ENCODE measurements at places on chromosomes 2 and 18.

DNA sequence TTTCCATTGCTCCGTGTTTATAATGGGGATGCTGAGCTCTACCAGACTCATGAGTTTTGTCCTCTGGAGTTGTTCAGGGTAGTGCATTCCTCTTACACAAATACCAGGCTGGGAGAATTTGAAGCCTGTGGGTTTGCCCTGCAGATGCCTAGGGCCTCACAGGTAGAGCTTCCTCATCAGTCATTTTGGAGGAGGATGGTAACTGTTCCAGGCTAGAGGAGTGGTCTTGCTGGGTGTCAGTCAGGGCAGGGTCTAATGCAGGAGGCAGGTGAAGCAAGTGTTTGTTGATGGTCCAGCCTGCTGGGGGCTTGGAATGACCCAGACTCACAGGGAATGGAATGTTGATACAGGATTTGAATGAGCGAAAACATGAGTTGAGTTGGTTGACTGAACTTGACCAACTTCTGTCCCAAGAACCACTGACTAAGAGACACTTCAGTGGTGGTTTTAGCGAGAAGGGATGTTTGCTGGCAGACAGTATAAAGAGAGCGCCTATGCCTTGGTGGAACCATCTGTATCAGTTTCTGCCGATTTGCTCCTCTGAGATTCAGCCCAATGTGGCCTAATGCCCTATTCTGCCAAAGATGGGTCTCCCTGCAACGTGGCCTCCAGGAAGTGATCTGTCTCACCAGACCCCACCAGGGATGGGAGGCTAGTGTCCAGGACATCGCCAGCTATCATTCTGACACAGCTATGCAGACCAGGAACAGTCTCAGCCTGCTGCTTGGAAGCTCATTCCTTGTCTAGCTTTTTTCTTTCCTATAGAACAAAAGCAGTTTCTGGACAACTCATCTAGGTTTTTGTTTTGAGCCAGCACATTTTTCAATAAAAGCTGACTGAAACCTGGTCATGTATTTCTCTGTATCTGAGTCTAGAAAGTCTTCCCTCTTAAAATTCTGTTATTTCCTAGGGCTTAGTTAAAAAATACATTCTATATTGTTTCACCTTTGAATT lies 9.3 kb downstream of the IL1R2 start:
- no peak for DNase-seq

DNA sequence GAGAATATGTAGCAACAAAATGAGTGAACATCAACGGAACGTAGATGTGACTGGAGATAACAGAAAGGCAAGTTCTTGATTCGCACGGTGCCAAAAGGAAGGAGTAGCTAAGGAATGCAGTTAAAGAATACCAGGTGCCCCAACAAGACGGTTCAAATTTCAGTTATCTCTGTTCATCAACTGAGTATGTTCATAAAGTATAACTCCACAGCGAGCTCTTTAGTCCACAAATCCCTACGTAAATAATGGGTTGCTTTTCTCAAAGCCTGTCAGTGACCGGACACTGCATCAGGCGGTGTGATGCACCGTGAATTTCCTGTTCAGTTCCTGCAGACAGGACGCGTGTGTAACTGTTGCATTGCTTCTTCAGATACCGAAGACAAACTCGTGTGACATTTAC lies 91.8 kb downstream of the NOL10 start:
- DNase-seq, result no peak

DNA sequence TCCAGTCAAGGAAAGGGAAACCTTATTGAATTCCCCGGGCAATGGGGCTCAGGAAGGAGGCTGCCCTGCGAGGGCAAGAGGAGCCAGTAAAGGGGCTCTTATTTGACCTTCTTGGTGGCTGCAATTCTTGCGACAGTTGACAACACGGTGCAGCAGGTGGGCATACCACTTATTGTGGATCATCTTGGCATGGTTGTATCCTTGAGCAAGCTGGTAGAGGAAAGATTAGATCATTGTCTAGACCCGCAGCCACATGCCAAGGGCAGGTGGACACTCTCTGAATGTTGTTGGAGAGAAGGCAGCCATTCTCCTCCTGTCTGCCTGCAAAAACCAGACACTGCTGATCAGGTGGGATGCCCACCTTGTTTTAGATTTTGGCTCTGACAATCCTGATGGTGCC lies 170.2 kb upstream of the CHST9 start:
- DNase-seq, result no peak

GRCh38 chr2:42754776-42755140 lies 9.2 kb downstream of the OXER1 start:
- no peak for DNase-seq

DNA sequence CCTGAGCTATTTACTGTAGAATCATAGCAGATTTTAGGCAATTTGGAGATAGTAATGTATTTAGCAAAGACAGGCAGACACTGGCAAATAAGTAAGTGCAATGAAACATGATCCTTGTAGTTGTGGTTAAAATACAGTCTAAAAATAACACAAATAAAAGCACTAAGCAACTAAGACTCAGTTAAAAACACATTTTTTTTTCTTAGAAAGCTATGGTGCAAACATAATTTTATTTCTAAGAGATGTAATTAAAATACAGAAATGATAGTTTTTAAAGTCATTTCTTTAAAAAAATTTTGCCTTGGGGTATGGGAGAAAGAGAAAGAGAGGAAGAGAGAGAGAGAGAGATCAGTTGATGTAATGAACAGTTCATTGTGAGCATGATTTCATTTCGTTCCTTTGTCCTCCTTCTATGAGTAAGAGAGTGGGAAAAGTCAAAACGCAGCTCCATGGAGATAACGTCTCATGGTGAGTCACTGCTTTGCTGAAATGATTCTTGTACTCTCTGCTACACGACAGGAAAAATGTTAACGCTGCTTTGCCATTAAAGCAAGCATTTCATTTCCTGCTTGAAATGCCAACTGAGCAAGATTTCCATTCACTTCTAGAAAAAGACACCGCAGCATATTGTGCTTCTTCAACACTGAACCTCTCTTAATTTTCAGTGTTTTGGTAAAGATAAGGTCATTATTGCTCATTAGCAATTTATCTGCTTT lies 61.3 kb upstream of the PGAP1 start:
- no peak for DNase-seq

- DNase-seq, result peak; percentile 12
Observed at GRCh38 chr2:101012706-101013181, 10.7 kb downstream of the RPL31 start.

DNA sequence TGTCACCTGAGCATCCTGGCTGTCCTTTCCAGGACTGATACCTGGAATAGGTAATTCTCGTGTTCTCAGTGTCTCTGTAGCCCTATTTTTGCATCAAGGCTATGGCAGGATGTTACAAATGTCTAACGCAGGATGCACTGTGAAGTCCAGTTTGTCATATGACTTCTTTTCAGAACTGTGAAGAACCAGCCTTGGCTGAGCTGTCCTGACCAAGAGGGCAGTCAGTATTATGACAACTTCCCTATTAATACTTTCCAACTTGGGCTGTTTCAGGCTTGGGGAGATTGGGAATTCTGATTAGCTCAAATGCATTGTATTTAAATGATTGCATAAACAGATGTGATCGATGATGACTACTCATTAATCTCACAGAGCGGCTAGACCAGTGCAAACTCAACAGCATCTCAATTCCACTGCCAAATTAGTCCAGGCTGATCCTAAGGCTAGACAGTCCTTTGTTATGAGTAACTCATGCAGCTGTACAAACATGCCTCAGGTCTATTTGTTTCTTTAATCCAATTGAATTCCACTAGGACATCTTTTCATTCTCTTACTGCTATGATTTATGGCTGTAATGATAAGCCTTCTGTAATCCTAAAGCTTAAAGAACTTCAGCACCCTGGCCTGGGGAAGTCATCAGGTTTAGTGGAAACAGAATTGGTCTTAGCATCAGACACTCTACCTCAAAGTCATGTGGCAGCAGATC lies 331.6 kb downstream of the KCNS3 start:
- DNase-seq, result no peak

DNA sequence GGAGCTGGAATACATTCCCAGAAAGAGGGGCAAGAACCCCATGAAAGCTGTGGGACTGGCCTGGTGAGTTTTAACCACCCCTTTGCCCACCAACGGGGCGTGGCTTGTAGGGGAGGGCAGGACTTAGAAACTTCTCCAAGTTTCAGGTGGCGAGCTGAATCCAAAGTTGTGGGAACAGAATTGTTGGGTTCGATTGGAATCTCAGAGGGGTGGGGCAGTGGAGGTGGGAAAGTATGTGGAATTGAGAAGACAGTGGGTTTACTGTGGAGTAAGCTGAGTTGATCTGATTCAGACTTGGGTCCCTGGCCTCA lies 1.1 kb downstream of the PNKD start:
- no peak for DNase-seq

- DNase-seq, result no peak
Observed at GRCh38 chr2:178962152-178962551, 87.8 kb downstream of the CCDC141 start.

All from amygdala (tissue), 56 donors.